ENCODE measurements at places on chromosomes 3 and 15. TPM values are rescaled to one million over a fixed set of nuclear protein-coding genes. Genes with fewer than 3 reads are reported as not detected.

DNA sequence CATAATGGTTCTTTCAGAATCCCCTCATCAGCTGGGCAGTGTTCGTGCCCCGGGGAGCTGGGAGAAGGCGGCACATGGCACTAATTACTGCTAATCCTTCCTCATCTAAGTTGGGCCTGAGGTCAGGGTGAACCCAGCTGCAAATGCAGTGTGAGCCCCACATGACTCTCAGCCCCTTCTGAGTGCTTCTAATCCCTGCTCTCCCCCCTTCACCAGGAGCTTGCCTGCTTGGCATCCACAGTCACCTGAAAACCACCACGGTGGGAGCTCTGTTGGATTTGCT is 455 bp upstream of the TRPM1 start:
- H3K36me3 ChIP-seq: no peaks in the 10 kb centered on the region
- no peak for DNase-seq
- no peaks in the 10 kb centered on the region for H3K4me1 ChIP-seq
- H3K27ac ChIP-seq: no peak overlapping the region
- H3K4me3 ChIP-seq: no peak overlapping the region

The EFCAB12 gene
- 0.56 TPM for total RNA-seq

The EFHB gene
- 0.66 TPM for total RNA-seq

The NMB gene
- 1.8 TPM for total RNA-seq
